ENCODE measurements at places on chromosomes 5 and 9.

GRCh38 chr5:16603701-16604100 is 13.1 kb downstream of the RETREG1 start:
- DNase-seq: no peak

GRCh38 chr5:175098301-175098700 is 345.7 kb downstream of the DRD1 start:
- DNase-seq: no peak

GRCh38 chr9:116366241-116366640 is 212.7 kb downstream of the PAPPA start:
- DNase-seq: no peak

GRCh38 chr9:89766991-89767390 is 162.2 kb downstream of the GADD45G start:
- no peak for DNase-seq

GRCh38 chr5:143054480-143054941 is 284.3 kb downstream of the ARHGAP26 start:
- DNase-seq: no peak

- no peak for DNase-seq
Observed at GRCh38 chr9:92509050-92509449, 26.7 kb downstream of the ECM2 start.

DNA sequence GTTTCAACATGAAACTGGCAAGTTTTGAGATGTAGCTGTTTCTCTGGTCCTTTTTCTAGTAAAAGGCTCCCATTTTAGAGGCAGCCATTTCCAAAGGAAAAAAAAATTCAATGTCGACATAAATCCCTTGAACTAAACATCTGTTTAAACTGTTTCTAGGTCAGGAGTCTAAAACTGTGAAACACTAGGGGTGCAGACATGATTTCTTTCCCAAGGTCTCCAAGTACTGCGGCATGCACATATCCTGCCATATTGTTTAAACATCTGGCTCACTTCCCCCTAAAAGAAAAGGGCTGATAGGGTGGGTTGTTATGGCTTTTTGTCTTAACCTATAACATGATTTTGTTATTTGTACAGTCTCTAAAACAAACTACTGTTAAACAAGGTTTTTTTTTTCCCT is 51.1 kb downstream of the NFIB start:
- DNase-seq: no peak

GRCh38 chr5:115467628-115468027 is 76.9 kb downstream of the FEM1C start:
- no peak for DNase-seq
